ENCODE measurements at places on chromosomes 4 and X.

DNA sequence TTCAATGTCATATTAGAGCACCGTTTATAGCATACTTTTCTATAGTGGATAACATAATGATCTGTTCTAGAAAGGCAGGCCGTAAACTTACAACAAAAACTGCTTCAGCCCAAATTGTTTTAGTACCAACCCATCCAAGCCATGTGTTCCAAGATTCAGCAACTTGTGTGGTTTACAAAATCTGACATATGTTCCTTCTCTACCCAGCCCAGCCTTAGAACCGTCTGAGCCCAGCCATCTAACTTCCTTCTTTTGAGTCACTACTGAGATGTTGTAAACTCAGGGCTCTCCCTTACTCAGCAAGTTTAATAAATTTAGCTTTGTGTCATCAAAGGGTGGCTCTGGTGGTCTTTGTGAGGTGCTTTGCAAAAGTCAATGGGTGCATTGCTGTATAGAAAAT, 32.4 kb upstream of the REPS2 start:
- DNase-seq, result no peak

DNA sequence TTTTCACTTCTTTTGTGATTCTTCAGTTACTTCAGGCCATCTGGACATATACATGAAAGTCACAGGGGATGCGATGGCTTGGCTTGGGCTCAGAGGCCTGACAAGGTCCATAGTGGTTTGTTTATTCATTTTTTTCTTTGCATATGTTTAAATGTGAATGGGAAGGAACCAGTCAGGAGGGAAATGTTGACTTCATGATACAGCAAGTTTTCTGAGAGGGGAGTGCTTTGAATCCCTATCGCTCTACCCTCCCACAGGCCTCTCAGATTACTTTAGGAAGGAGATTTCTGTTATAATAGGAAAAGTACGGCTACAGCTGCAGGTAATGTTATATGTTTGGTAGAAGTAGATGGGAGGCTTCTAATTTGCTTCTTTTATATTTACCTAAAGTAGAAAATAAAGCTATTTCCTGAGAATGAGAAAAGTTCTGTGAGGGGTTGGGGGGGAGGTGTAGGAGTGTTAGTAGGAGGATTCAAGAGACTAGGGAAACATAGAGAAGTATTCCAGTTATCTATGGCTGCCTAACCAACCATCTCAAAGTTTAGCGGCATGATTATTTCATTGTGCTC, 322.9 kb downstream of the RAPGEF2 start:
- DNase-seq, result no peak

DNA sequence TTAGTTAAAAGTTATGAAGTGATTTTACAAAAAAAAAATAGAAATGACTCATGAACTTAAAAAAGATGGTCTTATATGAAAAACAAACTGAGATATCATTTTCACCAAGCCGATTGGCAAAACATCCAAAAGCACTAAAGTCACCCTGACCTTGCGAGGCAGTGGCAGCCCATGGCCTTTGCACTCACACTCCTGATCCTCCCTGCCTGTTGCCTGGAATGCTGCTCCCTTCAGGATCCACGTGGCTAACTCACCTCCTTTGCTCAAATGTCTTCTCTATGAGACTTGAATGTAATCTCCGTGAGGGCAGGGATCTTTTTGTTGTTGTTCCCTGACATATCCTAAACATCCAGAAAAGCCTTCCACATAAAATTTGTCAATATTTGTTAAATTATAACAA, 106.4 kb downstream of the RAPGEF2 start:
- no peak for DNase-seq

- no peak for DNase-seq
Measured at GRCh38 chrX:110168585-110168984, 149.3 kb downstream of the AMMECR1 start.

DNA sequence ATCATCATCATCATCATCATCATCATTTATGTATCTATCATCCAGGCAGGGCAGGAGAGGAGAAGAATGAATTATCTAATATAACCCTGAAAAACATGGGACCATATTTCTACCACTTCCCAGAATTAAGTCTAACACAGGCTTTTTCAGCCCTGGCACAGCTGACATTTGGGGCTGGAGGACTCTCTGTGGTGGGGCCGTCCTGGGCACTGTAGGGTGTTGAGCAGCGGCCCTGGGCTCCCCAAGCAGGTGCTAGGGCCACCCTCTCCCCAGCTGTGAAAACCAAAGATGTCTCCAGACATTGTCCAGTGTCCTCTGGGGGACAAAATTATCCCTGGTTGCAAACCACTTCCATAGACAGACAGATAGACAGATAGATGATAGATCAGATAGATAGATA, 288.4 kb downstream of the CRLF2 start:
- DNase-seq, result no peak

Data from stimulated activated CD8-positive, alpha-beta memory T cell treated with anti-CD3 and anti-CD28 coated beads, Interleukin-4, amount 100 ng/mL, for 1 hour (primary cell).